ENCODE measurements at places on chromosomes 6 and 20.

GRCh38 chr20:46995561-46996142, 101.0 kb downstream of the EYA2 start:
- no peak for DNase-seq

DNA sequence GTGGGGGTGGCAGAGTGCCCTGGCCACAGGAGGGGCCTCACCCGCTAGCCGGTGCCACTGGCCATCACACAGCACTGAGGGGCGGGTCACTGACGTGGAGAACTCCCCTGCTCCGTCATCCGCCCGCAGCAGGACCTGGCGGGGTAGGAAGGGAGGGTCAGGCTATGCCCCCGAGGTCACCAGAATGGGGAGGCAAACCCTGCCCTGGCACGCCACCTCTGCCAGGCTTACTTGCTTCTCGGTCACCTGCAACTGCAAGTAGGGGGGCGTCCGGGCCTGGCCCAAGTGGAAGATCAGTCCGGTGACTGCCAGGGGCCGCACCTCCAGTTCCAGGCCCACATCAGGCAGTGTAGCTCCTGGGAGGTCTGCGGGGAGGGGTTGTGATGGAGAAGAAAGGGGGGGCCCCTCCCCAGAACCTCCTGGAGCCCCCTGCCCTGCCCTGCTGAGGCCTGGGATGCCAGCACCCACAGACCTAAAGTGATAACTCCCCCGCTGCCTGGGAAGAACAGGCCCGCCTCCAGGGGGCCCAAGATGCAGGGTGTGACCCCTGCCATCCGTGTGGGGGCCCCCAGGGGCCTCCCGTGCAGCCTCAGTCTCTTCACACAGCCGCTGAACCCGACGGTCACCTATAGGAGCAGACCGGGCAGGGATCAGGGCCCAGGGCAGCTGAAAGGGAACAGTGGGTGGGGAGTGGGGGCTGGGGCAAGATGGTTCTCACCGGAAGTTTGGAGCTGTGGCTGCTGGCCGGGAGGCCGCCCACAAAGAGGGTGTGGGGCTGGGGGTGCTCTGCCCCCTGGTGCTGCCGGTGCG, 7.4 kb downstream of the ADRM1 start:
- DNase-seq = no peak

- no peak for DNase-seq
Measured at GRCh38 chr6:157220485-157220884, 102.8 kb downstream of the TMEM242 start.

- no peak for DNase-seq
Measured at GRCh38 chr6:72826744-72827438, 205.0 kb downstream of the KCNQ5 start.

DNA sequence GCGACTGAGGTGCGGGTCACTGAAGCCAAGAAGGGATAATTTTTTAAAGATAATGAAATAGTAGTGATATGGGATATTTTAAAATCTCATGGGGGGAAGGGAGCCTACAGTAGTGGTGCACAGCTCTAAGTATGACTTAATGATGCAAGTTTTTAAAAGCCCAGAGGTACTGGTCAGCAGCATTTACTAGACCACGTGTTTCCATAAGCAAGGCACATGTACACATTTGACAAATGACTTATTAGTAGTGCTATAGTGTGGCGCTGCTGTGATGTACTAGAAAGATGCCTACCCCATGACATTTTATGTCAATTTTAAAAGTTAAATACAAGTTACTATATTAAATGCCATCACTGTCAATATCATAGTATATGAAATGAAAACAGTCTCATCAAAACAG, 7.5 kb upstream of the LINC00237 start:
- DNase-seq = no peak

DNA sequence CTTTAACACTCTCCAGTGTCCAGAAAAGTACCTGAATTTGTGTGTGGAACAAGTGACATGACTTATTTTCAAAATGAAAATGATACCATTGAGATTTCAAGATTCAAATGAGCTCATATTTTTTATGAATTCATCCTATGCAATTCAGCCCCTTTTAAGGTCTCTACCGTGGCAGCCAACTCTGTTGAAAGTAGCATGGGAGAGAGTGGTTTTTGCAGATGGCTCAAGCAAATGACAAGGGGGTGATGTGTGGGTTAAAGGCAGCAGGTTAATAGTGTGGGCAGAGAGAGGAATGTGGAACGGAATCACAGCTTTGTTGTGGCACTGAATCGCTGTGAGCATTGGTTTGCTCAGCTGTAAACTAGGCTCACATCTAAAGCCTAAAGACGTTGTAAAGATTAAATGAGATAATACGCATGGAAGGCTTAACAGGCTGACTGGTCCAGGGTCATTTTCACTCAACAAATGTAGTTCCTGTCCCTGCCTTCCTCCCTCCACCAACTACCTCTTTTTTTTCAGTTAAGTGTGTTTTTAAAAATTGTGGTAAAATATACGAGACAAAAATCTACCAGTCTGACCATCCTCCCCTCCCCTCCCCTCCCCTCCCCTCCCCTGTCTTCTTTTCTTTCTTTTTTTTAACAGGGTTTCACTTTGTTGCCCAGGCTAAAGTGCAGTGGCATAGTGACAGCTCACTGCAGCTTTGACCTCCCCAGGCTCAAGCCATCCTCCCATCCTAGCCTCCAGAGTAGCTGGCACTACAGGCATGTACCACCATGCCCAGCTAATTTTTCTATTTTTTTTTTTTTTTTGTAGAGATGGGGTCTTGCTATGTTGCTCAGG, 114.7 kb upstream of the ZNF217 start:
- peak; percentile 15 for DNase-seq

- DNase-seq = no peak
Measured at GRCh38 chr6:140437619-140438345, 1063.3 kb upstream of the CITED2 start.

- no peak for DNase-seq
Measured at GRCh38 chr6:84350397-84350796, 123.0 kb upstream of the CEP162 start.

DNA sequence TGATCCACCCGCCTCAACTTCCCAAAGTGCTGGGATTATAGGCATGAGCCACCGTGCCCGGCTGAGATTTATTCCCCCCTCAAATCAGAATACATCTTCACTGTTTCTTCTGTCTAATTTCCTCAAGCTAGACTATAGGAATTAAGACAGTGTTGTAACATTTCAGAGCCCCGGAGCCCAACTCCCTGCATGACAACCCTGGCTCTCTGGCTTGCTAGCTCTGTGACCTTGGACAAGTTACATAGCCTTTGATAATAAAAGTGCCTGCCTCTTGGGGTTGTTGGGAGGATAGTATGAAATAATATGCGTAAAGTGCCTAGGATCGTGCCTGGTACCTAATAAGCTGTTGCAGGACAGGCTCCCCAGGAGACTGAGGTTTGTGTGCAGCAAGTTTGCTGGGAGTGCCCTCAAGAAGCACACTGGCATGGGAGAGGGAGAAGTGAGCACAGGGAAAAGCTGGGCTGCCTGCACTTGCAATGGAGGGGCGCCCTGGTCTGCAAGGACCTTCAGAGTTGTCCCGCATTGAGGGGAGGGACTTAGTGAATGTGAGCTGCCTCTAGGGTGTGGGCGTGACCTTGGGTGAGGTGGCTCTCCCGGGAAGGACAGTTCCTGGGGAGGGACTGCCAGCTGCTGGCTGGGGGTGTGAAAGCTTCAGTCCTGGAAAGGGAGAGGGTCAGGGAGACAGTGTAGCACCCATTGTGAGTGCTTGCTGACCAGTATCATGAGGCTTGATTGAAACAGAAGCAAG, 43.4 kb downstream of the TAF8 start:
- DNase-seq = no peak

GRCh38 chr20:20084296-20084752, 32.0 kb downstream of the CFAP61 start:
- no peak for DNase-seq

GRCh38 chr6:167968091-167968490, 29.4 kb upstream of the KIF25 start:
- DNase-seq = peak; percentile 34

- no peak for DNase-seq
Measured at GRCh38 chr6:99522531-99522930, 7.3 kb upstream of the USP45 start.

DNA sequence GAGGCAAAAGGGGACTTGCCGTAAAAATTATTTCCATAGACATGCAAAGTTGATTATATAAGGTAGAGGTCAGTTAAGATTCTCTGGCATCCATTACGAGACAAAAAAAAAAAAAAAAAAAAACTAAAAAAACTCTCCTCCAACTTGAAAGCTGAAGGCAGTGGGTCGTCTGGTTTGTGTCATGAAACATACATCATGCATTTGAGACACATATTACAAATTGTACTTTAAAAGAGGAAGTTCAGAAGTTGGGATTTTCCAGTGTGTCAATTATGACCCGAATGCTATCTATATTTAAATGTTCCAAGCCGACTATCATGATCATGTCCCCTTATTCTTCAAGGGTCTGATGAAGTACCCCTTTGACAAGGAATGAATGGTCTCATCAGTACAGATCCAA, 125.1 kb downstream of the ZNF217 start:
- no peak for DNase-seq

DNA sequence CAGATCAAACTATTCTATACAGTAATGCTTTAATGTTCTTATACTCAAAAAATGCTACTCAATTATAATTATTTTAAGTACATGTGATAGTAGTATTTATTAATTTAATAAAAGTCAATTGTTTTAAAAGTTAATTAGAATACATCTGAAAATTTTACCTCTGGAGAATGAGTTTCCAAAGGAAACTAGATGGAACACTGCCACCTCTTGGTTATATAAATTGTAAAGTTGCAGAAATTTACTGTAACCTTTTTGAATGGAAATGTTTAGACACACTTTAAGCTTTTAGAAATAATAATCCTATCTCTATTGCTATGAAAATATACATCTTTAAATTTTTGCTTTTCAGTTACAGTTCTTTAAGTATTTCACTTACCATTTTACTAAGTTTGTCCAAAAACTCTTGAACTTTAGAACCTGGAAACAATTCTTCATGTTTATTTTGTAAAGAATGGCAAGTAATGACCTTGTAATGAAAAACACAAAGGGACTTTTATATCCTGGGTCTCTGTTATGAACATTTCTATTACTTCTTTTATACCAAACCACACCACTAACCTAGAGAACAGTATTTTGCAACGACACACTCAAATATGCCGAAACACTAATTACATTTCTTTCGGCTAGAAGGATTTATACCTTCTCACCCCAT, 10.9 kb upstream of the BMP5 start:
- peak; percentile 27 for DNase-seq

GRCh38 chr6:16496991-16497801, 258.8 kb downstream of the GMPR start:
- no peak for DNase-seq

- DNase-seq = peak; percentile 85
Measured at GRCh38 chr6:89379281-89379680, 26.8 kb upstream of the UBE2J1 start.

DNA sequence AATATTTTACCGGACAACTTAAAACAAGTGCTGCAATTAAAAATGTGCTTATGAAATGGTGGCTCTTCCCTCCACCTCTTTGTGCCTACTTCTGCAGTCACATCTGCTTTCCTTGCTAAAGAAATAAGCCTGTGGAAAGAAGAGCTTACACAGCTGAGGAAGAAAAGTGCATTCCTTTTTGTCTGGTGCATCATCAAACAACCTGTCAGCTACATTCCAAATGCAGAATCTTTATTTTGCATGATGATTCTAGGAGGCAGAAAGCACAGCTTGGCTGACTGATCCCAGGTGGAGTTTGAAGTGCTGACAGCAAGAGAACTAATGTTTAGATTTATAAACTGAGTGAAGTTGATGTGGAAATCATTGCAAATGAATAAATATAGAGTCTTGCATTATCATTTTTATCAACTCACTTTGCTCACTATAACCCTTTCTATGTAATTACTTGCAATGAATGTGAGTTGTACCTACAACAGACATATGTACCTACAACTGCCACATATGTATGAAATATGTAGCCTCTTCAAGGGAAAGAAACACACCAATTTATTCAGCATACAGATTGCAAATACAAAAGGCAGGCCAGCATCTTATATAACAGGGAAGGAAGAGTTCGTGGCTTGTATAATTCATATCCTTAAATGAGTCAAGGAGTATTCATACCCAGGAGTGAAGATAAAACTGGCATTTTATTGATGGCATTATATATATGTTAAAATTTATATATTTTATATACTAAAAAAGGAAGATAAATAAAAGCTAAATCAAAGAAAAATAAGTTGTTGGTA, 223.4 kb upstream of the MCHR2 start:
- no peak for DNase-seq

- DNase-seq = no peak
Measured at GRCh38 chr20:44319839-44320422, 8.9 kb upstream of the FITM2 start.

DNA sequence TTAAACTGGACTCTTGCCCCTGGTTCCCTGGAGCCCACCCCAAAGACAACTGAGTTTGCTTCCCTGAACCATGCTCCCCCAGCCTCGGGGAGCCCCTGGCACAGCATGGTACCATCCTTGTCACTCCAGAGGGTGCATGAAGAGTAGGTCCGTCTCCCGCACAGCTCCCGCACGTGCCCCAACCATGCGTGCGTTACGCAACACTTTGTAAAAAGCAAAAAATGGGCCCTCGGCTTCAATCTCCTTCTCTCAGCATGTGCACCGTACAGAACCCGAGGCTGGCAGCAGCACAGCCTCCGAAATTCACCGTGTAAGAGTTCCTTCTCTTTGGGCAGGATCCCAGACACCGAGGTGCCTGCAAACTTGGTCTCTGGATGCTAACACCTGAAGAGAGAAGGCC, 5.6 kb downstream of the PMEPA1 start:
- no peak for DNase-seq

DNA sequence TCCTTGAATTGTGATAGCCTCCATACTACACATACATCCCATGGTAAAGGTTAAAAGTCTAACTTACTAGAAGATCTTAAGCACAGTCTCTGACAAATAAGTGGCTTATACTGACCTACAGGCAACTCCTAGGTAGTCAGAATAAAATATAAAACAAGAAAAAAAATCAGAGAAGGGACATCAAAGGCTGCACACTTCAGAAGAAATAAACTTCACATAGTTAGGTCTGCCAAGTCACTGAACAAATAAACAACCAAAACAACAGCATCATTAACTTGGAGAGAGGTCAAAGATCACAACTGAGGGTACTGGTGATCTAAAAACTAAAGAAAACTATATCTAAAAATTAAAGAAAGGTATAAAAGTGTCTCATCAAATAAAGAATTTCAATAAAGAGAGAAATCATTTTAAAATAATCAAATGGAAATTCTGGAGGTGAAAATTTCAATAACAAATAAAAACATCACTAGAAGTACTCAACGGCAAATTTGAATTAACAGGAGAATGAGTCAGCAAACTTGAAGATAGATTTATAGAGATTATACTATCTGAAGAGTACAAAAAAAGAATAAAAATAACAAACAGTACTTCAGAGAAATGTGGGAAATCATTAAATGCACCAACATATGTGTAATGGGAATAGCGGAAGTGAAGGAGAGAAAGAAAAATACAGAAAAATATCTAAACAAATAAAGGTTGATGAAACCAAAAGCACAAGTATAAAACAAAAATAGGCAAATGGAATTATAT, 88.0 kb upstream of the UST start:
- DNase-seq = no peak

Measured in Kasumi-1 (cell line).